Fibroblast of pulmonary artery (primary cell): ENCODE measurements at places on chromosomes 2 and 18.

DNA sequence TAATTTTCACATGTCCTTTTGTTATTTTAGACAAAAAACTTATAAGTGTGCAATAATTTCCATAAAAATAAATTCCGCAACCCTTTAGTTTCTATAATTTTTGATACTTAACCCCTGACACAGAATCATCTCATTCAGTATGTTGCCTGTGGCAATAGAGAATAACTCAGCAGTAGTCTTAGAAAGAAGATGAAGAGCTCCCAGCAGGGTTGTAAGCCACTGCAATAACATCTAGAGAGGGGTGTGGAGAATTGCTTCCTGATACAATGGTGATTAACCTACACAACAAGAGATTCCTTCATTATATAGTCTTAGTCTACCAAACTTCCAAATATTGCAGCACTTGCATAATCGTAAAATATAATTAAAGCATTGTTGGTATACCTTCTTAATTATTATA, 118.9 kb downstream of the TMX3 start:
- DNase-seq, result no peak

DNA sequence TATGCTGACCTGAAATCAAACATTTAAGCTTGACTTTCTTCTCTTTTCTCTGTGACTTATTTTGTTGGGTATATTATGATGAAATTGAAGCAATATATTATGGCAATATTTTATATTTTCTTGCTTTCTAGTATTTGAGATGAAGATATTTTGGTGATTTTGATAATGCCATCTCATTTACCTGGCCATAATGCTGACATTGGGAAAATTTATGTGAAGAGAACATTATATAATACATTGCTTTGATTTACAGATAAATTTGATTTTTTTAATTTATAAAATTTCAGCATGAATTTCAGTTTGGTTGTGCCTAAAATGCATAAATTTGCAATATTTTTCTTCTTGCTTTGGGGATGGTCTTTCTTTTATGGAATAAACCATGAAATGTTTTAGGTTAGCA, 1413.7 kb upstream of the TMEFF2 start:
- DNase-seq, result no peak

- no peak for DNase-seq
Measured at GRCh38 chr2:161076936-161077335, 83.3 kb upstream of the TANK start.

GRCh38 chr2:241478166-241478565, 30.2 kb downstream of the STK25 start:
- no peak for DNase-seq

DNA sequence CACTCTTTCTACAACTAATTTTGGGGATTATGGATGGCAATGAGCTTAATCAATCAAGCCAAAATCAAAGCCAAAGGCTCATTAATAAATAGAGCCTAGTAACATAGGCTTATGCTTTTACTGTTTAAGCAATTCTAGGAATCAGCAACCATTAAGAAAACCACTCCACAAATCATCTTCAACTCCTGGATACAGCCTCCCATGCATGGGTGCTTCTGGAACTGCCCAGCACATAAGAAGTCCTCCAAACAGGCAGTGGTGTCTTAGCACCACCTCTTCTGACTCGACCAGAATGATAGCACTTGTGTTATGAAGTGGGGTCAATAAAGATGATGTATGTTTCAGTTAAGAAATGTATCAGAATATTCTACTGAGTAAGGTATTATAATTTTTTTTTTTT, 104.4 kb upstream of the SERPINE2 start:
- no peak for DNase-seq

DNA sequence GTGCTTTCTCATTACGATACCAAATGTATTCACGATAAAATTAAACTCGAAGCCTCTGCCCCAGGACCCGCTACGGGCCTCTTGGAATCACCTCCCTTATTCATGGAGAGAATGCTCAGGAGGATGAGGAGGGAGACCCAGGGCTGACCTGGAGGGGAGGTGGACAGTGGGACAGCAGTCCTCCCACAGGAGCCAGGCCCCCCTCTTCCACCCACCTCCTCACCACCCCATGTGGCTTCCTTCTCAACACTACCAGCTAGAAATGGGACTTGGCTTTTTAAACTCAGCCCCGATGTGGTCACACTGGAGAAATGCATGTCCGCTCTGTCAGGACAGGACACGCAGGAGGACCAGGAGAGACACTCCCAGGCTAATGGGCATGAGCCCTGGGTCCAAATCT, 147.9 kb upstream of the ID2 start:
- no peak for DNase-seq

- no peak for DNase-seq
Measured at GRCh38 chr2:179636100-179636980, 225.1 kb downstream of the ZNF385B start.

- no peak for DNase-seq
Measured at GRCh38 chr2:157821519-157822131, 54.5 kb downstream of the ACVR1 start.

DNA sequence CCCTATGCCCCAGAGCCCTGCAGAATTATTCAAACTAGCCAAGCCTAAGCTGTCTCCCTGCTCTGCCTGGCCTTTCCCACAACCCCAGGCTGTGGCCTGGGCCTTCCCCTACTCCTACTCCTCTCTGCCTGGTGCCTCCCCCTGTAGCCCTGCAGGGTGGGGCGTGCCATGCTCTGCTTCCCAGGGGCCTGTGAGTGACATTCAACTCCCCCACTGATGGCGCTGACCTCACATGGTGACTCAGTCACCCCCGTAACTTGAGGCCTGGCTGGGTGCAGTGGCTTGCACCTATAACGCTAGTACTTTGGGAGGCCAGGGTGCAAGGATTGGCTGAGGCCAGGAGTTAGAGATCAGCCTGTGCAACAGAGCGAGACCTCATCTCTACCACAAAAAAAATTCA, 60.6 kb downstream of the KIF1A start:
- DNase-seq, result no peak

DNA sequence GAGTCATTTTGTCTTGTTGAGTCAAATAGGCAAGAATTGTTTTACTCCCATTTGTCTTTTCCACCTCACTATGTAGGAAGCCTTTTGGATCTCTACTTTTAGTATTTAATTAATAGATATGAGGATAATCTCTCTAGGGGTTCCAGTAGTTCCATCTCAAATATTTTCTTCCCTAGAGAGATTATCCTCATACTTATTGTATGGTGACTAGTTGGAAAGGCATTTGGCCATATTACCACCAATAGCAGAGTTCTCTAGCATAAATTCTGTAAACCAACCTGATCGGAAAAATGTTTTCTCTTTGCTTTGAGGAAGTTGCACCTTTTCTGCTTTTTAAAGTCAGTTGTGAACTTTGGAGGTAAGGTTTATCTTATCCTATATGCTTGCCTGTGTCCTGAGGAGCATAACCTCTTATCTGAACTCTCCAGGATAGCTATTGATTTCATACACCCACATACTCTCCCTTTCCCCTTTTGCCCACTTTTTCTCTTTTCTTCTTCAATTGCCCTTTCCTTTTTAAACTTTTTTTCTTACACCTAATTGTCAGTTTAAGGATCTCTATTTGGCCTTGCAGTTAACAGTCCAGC, 100.8 kb downstream of the GALNT1 start:
- DNase-seq, result no peak

- no peak for DNase-seq
Measured at GRCh38 chr2:127957240-127957639, 70.6 kb downstream of the SAP130 start.
